ENCODE measurements at places on chromosomes 1 and 21.

DNA sequence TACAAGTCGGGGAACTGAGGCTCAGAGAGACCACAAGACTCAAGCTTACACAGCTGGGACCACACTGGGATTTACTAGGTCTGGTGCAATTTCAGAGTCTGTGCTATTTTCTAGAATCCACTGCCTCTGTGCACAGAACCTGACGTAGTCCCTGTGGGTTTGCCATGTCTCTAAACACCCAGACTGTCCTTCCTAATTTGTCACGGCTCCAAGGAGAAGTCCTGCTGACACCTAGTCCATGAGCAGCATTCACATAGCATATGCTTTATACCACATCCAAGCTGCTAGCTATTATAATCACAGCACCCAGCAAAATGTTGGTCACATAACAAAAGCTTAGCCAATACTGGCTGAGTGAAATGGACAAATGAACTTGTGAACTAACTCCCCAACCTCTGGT is 79.0 kb upstream of the HMGB4 start:
- no peak for DNase-seq

GRCh38 chr1:167554028-167554779 is 642 bp upstream of the CREG1 start:
- no peak for DNase-seq

- no peak for DNase-seq
These were observed 97.4 kb upstream of the TNR start for GRCh38 chr1:175840787-175841186.

DNA sequence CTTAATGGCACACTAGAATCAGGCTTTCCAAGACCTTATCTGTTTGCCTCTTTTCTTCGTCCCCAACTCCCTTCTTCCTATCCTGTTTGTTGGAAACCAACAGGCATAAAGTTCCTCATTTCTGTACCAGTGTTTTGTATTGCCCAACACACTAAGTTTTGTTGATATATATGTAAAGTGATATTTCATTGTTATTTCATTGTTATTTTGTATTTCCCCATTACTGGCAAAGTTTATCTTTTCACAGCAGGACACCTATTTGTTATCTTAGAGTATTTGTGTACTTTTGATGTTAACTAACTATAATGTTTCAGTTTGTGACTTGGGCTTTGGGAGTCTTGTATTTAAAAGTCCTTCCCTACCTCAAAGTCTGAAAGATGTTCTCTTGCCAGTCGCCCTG is 27.1 kb downstream of the FAM20B start:
- no peak for DNase-seq

DNA sequence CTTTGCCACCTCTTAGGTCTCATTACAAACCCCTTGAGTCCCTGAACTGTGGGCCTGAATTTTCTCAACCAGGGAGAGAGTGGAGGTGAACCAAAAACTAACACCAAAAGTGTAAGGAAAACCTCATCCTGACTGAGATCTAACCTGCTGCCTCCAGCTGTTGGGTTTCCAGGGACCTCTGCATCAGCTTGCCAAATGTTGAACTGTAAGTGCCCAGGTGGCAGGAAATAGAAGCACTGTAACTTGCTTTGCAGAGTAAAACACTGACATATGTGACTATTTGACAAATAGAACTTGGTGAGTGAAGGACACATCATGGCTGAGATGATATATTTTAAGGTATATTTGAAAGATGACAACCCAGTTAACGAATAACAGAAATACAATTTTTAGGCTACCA is 48.4 kb upstream of the NR5A2 start:
- DNase-seq, result no peak

GRCh38 chr1:208803011-208803811 is 559.0 kb upstream of the PLXNA2 start:
- DNase-seq, result no peak

- no peak for DNase-seq
These were observed 58.1 kb downstream of the NRIP1 start for GRCh38 chr21:15006594-15007230.

DNA sequence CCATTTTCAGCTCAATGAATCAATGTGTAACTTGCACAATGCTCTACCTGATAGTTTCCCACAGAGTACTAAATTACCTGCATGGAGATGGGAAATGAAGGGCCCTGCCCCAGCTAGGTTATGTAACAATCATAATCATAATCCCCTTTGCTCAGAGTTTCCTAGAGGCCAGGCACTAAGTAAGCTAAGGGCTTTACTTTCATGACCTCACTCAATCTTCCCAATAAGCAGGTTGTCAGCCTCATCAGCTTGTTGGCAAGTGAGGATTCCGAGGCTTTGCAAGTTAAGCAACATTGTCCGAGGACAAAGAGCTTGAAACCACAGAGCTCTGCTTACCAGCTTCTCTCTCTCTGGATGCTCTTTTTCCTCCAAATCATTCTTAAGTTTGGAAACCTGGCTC is 64.1 kb upstream of the NTPCR start:
- DNase-seq, result no peak

DNA sequence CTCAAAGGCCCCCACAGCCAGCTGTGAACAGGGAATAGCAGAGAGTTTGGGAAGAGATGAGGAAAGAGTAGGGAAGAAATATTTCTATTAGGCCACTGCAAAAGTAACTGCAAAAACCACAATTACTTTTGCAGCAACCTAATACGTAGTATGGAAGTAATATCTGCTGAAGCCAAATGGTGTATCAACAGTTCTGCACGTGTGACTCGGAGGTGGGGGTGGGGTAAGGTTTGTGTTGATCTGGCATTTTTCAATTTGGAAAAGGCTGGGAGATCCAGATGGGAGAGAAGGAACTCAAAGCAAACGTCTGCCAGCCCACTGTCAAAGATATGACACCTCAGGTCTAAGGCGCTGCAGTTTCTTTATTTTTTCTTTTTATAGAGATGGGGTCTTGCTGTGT is 11.1 kb upstream of the ZNF436 start:
- no peak for DNase-seq

DNA sequence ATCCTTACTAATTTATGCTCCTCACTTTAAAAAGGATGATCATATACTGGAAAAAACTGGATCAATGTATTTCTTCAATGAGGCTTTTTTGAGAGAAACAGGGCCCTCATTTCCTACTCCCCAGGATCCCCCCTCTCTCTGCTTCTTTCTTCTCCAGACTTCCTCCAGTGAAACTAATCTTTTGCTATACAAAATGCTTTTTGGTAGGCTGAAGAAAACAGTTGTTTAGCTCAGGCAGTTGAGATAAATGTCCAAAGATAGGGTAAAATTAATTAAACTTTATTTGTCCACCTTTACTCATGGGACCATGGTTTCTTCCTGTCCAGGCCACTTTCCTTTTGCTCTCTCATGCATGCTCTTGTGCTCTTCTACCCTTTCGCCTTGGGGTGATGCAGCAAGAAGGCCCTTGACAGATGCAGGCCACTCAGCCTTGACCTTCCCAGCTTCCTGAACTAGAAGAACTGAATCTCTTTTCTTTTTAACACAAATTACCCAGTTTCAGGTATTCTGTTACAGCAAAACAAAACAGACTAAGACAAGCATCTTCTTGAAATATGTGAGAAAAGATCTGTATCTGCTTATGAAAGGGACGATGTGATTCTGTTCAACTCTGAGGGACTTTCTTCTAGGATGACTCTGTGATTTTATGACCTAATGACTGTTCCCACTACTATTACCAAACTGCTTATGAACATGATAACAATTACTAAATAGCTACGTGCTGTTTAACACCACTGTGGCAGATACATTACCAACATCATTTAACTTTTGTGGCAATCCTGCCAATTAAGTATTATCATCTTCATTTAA is 63.7 kb downstream of the NVL start:
- no peak for DNase-seq

- DNase-seq, result no peak
These were observed 11.4 kb downstream of the EMC1 start for GRCh38 chr1:19239876-19240275.

DNA sequence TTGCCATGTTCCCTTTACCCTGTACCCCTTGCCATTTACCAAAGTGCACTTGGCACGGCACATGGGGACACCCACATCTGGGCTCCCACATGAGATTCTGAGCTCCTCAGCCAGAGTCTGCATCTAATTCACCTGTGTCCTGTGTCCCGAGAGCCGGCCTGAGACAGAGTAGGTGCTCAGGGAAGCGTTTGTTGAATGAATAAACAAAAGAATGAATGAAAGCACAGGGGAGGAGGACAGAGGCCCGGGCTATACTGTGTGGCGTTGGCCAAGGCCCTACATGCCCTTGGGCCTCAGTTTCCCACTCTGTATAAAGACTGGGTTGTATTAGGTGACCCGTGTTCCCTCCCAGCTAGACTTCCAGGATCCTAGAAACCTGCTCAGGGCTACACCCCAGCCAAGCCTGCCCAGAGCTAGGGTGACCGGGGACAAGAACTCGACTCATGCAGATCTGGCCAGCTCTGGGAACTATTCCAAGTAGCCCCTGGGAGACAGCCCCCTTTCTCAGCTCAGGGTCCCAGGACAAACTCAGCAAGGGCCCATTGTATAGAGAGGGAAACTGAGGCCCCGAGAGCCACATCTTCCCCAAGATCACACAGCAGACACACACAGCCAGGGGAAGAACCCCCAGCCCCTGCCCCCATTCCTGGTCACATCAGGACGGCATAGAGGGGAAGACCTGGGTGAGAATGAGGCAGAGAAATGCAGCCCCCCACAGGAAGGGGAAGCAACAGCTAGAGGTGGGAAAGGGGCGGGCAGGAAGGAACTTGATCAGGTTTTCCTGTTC is 6.0 kb downstream of the EPHA2 start:
- DNase-seq, result no peak

DNA sequence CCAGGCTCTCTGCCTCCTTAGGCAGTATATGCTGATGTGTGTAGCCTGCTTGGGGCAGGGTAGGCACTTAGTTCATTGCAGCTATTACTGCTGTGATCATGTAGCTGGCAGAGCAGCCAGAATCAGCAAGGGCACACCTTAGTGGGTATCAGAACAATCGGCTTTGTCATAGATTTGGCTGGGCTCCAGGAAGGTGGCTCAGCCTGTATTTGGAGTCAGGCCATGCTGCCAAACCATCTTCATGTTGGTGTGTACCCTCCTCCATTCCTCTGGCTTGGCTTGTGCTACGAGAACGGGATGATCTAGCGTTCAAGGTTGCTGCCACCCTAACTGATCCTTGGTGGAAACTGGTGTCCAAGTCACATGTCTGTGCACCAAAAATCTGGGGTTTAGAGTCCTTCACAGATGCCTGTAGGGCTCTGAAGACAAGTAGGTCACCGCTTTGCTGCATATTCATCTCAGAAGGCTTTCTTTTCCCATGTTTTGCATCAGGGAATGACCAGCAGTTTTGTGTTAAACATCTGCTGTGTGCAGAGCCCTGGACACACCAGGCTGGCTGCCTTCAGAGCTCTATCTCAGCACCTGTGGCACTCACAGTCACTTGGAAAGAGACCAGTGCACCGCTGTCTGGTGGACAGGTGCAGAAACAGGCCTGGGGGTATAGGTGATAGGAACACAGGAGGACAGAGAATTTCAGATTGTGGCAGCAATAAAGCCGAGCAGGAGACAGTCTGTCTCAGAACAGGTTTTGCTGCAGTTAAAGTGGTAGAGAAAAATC is 23.7 kb downstream of the VANGL1 start:
- peak; percentile 55 for DNase-seq

GRCh38 chr1:5423109-5423508 is 569.1 kb downstream of the NPHP4 start:
- DNase-seq, result no peak

DNA sequence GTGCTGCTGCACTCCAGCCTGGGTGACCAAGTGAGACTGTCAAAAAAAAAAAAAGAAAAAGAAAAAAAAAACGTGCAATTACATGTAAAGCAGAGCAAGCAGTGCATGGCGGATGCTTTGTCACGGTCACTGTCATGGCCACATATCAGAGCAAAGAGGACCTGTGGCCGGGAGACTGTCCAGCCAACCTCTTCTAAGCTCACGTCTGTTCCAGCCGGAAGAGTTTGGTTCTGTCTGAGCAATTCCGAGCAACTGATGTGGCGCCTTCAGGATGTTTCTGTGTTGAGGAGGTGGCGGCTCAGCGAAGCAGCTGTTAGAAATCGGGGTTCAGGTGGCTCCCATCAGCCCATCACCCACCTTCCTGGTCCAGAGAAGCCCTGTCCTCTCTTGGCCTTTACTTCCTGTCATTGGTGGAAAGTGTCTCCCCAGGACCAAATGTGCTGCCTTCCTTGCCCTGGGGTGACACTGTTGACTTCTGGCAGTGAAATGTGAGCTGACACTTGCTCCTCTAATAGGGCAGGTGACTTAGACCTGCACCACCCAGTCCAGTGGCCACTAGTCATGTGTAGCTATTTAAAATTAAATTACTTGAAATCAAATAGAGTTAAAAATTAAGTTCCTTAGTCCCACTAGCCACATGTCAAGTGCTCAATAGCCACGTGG is 59.9 kb downstream of the ARHGEF10L start:
- no peak for DNase-seq

GRCh38 chr1:180231506-180231921 is 1.4 kb downstream of the LHX4 start:
- peak; percentile 57 for DNase-seq

DNA sequence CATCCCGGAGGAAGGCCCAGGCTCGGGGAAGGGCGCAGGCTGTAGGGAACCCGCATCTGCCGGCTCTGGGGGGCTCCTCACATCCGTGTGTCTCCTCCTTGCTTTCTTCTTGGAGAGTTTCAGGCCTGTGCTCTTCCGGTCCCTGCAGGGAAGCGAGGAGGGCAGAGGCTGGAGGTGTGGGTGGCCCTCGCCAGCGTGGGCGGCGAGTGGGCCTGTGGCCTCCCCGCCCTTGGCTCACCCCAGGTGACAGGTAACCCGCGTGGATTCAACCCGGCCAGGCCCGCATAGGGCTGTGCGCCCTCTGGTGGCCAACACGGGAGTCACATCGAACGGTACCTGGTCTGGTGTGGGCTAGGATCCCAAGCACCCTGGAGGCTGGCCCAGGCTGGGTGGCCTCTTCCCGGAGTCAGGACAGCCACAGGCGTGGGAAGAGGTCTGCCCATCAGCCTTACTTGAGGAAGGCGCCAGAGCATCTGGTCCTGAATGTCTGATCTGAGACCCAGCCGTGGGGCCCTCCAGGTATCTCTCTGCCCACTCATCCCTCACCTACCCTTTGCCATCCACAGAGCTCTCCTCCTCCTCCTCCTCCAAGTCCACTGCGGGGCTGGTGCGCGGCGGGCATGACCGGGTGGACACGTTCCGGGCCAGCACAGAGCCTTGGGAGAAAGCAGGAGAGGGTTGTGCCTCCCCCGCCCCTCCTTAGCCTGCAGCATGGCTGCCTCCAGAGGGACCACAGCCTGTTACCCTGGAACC is 9.6 kb upstream of the TNFRSF25 start:
- peak; percentile 84 for DNase-seq

DNA sequence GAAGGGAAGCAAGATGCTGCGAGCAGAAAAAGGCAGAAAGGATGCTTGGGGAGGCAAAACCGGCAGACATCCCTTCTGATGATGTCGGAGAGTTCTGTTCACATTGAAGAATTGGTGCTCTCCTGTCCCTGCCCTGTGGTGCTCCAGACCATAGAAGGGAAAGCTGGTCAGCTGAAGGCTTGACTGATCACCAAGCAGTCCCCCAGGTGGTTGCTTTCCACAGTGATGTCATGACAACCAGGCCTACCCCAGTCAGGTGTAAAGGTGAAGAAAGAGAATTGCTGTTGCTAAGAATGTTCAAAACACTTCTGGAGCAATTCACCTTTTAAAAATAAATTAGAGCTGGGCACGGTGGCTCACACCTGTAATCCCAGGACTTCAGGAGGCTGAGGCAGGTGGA is 59.5 kb downstream of the OPTC start:
- no peak for DNase-seq

- no peak for DNase-seq
These were observed 125.6 kb downstream of the KCNN3 start for GRCh38 chr1:154744352-154745035.

GRCh38 chr1:167674156-167674555 is 44.1 kb downstream of the RCSD1 start:
- no peak for DNase-seq
